Epithelial cell of alveolus of lung (primary cell): ENCODE measurements at places on chromosomes 2 and 18. TPM values are rescaled to one million over a fixed set of nuclear protein-coding genes. Genes with fewer than 3 reads are reported as not detected.

SOWAHC gene
- total RNA-seq = 5.1 and 16.3 TPM in 2 replicates

AQP4 gene
- total RNA-seq = not detected in 2 replicates

CCDC93 gene
- total RNA-seq = 6.5 and 7.5 TPM in 2 replicates

AGXT gene
- total RNA-seq = not detected in 2 replicates

GCG gene
- total RNA-seq = not detected in 2 replicates

UGGT1 gene
- 26.5 and 63.0 TPM in 2 replicates for total RNA-seq

IL36G gene
- total RNA-seq = not detected in 2 replicates

CRYGC gene
- not detected in 2 replicates for total RNA-seq

TUBA3E gene
- total RNA-seq = not detected in 2 replicates

PFN4 gene
- total RNA-seq = 0.39 TPM in 1 of 2 replicates, not detected in the other

LIMS3 gene
- total RNA-seq = 0.48 and 1.7 TPM in 2 replicates

RAB10 gene
- 95.4 and 98.7 TPM in 2 replicates for total RNA-seq

ACVR1C gene
- under 0.01 and 2.2 TPM in 2 replicates for total RNA-seq

CLASP1 gene
- 27.4 and 28.0 TPM in 2 replicates for total RNA-seq

OTOS gene
- total RNA-seq = not detected in 2 replicates

SCN3A gene
- under 0.01 TPM in 1 of 2 replicates, not detected in the other for total RNA-seq

RAB3GAP1 gene
- total RNA-seq = 24.8 and 33.6 TPM in 2 replicates

LOXHD1 gene
- total RNA-seq = not detected in 2 replicates

LHCGR gene
- 0.39 TPM in 1 of 2 replicates, not detected in the other for total RNA-seq

TEX261 gene
- 27.0 and 42.9 TPM in 2 replicates for total RNA-seq

EFEMP1 gene
- 82.1 and 506 TPM in 2 replicates for total RNA-seq

HEATR5B gene
- total RNA-seq = 8.0 and 9.6 TPM in 2 replicates

HOXD13 gene
- not detected in 2 replicates for total RNA-seq

WDSUB1 gene
- total RNA-seq = 3.2 and 3.6 TPM in 2 replicates

FSHR gene
- total RNA-seq = not detected in 2 replicates

KCNF1 gene
- total RNA-seq = 0.26 and 16.8 TPM in 2 replicates

UCN gene
- total RNA-seq = 1.0 and 11.3 TPM in 2 replicates

SH3BP4 gene
- total RNA-seq = 47.0 and 114 TPM in 2 replicates

ABCG5 gene
- total RNA-seq = not detected in 2 replicates

FAM117B gene
- total RNA-seq = 2.6 and 5.9 TPM in 2 replicates

LYPD6 gene
- total RNA-seq = 2.5 TPM in 1 of 2 replicates, not detected in the other

ZAP70 gene
- total RNA-seq = not detected in 2 replicates

NPAS2 gene
- 10.9 and 22.5 TPM in 2 replicates for total RNA-seq

DUSP19 gene
- 1.4 and 3.3 TPM in 2 replicates for total RNA-seq

SERPINB13 gene
- not detected in 2 replicates for total RNA-seq

PROM2 gene
- total RNA-seq = 0.72 and 1.0 TPM in 2 replicates

ASAP2 gene
- 7.2 and 16.2 TPM in 2 replicates for total RNA-seq

SERPINB10 gene
- not detected in 2 replicates for total RNA-seq

BUB1 gene
- total RNA-seq = 11.1 and 31.0 TPM in 2 replicates

LRATD1 gene
- total RNA-seq = 0.64 and 3.5 TPM in 2 replicates

LAMA3 gene
- total RNA-seq = 2.6 and 18.1 TPM in 2 replicates

HNRNPLL gene
- total RNA-seq = 35.6 and 44.3 TPM in 2 replicates

SLC11A1 gene
- total RNA-seq = 0.13 TPM in 1 of 2 replicates, not detected in the other
